Brain microvascular endothelial cell (primary cell): ENCODE measurements at places on chromosomes 2 and 18.

DNA sequence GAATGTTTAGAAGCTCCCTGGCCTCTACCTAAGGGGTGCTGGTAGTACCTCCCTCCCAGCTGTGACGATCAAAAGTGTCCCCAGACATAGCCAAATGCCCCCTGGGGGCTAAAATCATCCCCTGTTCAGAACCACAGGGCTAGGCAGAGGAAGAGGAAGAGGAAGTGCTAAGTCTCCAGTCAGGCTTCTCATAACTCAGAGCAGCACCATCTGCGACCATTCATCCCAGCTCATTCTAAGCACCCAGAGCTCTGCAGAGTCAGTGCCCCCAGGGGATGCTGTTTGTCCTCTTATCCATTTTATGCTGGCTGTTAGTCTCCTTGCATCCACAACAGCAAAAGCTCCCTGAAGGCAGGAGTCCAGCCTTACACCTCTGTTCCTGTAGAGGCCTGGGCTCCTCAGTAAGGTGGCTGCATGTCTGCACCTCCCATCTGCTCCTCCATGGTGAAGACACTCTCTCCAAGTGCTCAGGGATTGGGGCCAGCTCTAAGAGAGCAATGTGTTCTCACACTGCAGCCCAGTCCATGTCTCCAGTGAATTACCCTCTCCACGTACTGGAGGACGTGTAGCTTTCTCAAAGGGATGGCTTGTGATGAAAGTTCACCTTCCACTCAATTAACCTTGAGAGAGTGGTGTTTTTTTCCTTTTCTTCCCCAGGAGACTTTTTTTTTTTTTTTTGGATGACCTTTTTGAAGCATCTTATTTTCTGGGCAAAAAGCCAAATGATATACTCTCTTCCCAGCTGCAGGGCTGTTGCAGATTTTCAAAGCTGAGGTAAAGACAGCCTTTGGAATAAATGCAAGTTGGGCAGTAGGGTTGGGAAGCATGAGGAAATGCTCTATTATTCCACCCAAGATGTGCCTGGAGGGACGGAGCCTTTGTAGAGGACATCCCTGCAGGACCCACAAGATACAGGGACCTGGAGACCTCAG lies 158.9 kb upstream of the SLC14A2 start:
- no peak for DNase-seq

DNA sequence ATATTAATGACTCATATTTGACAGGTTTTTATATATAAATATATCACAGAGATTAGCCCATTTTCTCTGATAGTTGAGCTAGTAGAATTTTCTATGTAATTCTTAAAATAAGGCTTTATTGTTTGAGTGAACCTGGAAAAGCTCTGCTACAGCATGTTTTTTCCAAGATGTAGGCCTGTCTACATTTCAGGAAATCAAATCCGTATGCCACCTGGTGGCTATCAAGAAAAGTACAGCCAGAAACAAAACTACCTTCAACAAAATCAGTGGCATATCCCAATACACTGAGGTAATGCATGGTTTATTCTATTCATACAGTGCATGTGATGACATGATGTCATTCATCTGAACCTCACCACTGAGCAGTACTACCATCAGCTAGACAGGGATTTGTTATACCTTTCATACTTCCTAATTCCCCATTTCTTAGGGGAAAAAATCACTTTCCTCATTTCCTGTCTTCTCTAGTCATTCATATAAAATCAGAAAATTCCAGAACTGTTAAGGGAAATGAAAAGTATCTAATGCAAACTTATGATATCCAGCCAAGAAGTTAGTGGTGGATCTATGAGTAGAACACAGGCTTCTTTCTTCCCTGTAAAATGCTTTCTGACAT lies 310.4 kb upstream of the SYT4 start:
- peak; percentile 53 for DNase-seq

- DNase-seq, result no peak
Measured at GRCh38 chr18:59272221-59272888, 899 bp downstream of the RAX start.

DNA sequence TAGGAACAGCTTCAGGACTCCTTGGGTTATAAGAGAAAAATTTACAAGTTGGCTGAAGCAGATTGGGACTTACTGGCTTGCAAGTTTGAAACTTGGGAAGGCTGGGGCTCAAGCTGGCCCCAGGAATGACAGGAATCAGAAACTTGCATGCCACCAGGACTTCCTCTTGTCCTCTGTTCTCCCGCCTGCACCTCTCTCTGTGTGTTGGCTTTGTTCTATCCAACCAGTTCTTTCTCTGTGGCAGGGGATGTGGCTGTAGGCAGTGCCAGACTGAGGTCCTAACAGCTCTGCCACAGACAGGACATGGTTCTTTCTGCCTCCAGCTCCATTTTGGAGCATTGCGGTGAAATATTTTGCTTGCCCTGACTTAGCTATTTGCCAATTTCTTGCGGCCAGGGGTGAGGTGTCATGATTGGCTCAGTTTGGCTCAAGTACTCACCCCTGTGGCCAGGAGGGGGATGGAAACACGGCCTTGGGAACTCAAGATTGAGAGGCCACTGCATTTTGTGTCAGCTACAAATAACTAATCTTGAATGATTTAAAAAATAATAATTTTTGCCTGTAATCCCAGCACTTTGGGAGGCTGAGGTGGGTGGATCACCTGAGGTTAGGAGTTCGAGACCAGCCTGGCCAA lies 48.9 kb downstream of the MEP1B start:
- no peak for DNase-seq

GRCh38 chr2:241108271-241109209 lies 6.5 kb upstream of the MTERF4 start:
- DNase-seq, result no peak

- DNase-seq, result no peak
Measured at GRCh38 chr2:210366675-210367080, 51.7 kb upstream of the MYL1 start.

GRCh38 chr2:67922080-67922785 lies 140.6 kb downstream of the C1D start:
- DNase-seq, result no peak

- DNase-seq, result no peak
Measured at GRCh38 chr18:76993573-76993972, 139.0 kb downstream of the MBP start.

DNA sequence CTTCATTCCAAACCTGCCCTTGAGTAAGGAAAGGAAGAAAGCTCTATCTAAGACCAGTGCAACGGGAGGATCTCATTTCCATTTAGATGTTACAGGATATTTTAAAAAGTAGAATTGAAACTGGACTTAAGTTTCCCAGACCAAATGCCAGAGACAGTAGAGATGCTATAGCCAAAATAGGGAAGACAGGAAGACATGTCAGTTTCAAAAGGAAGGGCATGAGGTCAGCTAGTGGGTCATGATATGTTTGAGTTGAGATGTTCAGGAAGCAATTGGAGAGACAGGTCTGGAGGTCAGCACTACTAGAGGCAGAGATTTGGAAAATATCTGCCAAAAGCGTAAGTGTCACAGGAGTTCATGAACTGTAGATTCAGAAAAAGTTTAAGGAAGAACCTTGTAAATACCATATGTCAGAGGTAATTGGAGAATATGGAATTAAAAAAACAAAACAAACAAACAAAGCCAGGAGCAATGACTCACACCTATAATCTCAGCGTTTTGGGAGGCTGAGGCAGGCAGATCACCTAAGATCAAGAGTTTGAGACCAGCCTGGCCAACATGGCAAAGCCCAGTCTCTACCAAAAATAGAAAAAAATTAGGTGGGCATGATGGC lies 50.8 kb downstream of the EPHA4 start:
- DNase-seq, result no peak

- peak; percentile 22 for DNase-seq
Measured at GRCh38 chr2:122636097-122636496, 880.6 kb downstream of the TSN start.

- no peak for DNase-seq
Measured at GRCh38 chr2:45332567-45332966, 278.5 kb downstream of the SRBD1 start.

GRCh38 chr2:111664275-111664850 lies 219.6 kb downstream of the ANAPC1 start:
- no peak for DNase-seq

- DNase-seq, result no peak
Measured at GRCh38 chr2:147913701-147914480, 69.1 kb downstream of the ACVR2A start.

GRCh38 chr18:2108591-2108990 lies 462.7 kb downstream of the METTL4 start:
- DNase-seq, result peak; percentile 17

DNA sequence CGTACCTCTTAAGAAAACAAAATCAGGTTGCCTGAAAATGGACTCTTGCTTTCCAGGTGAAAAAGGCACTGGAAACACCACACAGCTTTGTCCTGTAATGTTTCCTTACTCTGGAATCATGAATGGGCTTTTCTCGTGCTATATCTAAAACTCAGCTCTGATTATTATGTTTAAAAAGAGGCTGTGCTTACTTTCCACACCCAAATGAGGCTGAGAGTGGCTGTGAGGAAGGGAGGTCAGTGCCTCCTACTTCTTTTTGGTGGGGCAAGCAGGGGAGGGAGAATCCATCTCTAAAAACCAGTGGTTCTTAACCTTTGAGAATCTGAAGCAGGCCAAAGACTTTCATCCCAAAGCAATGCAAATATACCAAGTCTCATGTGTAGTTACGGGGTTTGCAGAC lies 148.6 kb downstream of the FAM210A start:
- DNase-seq, result no peak

DNA sequence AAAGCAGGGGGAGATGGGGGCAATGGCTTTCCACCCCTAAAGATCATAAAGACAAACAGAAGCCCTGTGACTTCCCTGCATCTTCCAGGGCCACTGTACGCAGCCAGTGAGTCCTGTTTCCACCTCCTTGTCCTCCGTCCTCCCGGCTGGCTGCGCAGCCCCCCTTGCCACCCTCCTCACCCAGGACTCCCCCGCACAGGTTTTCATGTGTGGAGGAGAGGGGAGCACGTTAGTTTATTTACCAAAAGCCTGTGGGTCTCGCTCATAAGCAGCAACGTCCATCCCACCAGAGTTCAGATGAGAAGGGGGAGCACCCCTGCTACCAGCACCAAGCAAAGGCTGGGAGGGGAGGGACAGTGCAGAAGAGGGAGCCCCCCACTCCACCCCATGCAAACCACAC lies 11.7 kb downstream of the CYP26B1 start:
- DNase-seq, result no peak

GRCh38 chr2:227267410-227268115 lies 57.5 kb upstream of the MFF start:
- DNase-seq, result no peak

DNA sequence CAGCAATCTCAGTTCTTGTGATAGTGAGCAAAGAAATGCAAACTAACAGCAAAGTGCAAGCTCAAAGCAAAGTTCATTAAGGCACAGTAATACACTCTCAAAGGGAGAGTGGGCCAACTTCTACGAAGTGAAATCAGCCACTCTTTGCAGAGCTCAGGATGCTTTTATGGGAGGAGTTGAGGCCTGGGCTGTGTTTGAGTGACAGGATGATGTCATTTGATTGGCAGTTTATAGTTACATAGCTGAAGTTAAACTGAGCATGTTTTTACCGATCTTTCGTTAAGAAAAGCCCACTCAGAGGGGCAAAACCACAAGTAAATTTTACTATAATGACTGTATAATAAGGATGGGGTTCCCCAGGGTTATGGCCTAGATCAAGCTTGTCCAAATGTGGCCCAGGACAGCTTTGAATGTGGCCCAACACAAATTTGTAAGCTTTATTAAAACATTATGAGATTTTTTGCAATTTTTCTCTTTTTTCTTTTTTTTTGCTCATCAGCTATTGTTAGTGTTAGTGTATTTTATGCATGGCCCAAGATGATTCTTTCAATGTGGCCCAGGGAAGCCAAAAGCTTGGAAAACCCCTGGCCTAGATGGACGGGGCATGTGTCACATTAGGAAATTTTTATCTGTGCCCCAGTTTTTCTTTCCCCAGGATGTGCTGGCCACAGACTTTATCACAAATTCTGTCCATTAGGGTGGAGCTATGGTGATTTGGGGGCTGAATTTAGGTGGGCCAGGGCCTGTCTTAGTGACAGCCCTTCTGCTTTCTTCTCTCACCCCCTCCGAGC lies 8.3 kb upstream of the DNAH7 start:
- DNase-seq, result no peak

DNA sequence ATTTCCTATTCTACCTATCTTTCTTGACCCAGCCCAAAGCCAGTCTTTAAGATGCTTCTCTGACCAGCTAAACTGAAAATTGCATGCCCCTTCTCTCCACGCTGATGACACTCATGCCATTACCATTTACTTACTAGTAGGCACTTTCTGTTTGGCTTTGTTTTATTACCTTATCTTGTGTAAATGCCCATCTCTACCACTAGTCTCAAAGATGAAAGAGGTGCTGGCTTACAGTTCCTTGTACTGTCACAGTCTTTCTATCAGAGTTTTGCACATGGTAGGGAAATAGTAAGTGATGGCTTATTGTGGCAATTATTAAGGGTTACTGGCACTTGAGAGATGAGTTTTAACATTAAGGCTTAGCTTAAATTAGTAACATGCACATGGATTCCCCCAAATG lies 352.1 kb downstream of the RBM43 start:
- no peak for DNase-seq

GRCh38 chr2:187215532-187216240 lies 232.4 kb downstream of the CALCRL start:
- DNase-seq, result no peak

DNA sequence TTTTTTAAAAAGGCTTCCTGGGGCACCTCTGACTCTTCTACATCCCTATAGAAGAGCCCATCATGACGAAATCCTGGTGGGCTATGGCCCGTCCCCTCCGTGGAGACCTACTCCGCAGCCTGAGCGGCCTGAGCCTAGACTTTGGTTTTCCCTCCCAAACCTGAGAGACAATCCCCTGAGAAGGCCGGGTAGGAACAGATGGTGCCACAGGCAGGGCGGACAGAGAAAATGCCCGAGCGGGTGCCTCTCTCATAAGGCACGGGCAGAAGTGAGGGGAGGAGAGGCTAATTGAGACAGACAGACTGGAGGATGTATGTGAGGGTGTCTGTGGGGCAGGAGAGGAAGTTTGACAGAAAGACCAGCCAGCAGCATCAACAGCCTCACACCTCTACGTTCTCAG lies 20.2 kb upstream of the SFXN5 start:
- DNase-seq, result no peak

- DNase-seq, result no peak
Measured at GRCh38 chr18:12976305-12976704, 14.9 kb upstream of the CEP192 start.

GRCh38 chr18:43396266-43396665 lies 119.0 kb upstream of the SYT4 start:
- DNase-seq, result peak; percentile 10

GRCh38 chr18:55534547-55534946 lies 53.4 kb downstream of the TCF4 start:
- DNase-seq, result no peak
